Frontal cortex (tissue), 4 donors: ENCODE measurements at places on chromosomes 16 and 17. TPM values are rescaled to one million over a fixed set of nuclear protein-coding genes. Genes with fewer than 3 reads are reported as not detected.

RHBDF1 gene
- total RNA-seq: 1.6 TPM

- DNase-seq: peak; percentile 85
Observed at GRCh38 chr17:794876-795275, 12.7 kb downstream of the MRM3 start.

CFAP20 gene
- 93.8 TPM for total RNA-seq

- no peak for DNase-seq
Observed at GRCh38 chr16:19583665-19584300, 28.3 kb downstream of the VPS35L start.

TNFRSF13B gene
- not detected for total RNA-seq

PRR15L gene
- not detected for total RNA-seq

- no peak for DNase-seq
Observed at GRCh38 chr16:1874854-1875253, 2.9 kb upstream of the MEIOB start.

GRCh38 chr17:15236281-15237105 is 28.6 kb downstream of the PMP22 start:
- no peak for DNase-seq

DNA sequence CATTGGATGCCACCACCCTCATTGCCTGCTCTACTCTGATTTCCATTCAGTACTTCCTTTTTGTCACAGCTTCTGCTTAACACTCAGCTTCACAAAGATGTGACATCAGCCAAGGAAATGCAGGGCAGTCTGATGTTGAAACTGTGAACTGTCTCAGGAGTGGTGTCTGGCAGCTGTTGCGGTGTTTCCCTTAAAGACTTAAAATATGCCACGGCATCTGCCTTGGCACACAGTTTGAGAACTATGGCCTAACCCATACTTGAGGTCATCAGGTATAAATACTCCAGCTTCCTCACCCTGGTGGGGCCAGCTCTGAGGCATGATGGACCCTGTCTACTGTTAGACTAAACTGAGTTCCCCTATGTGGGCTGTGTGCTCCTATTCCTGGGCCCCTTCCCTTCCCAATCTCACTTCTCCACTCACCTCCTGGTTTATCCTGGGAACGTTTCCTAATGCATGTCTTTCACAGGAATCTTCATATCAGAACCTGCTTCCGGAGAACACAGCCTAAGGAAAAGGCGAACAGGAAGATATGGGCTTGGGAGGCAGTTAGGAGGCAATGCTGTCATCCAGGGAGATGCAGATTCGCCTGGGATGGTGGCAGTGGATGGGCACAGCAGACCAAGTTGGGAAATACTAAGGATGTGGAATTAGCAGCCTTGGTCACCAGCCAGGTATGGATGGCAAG is 96.5 kb downstream of the WSCD1 start:
- DNase-seq: no peak

KRT25 gene
- not detected for total RNA-seq

CNTNAP4 gene
- 32.6 TPM for total RNA-seq

DNA sequence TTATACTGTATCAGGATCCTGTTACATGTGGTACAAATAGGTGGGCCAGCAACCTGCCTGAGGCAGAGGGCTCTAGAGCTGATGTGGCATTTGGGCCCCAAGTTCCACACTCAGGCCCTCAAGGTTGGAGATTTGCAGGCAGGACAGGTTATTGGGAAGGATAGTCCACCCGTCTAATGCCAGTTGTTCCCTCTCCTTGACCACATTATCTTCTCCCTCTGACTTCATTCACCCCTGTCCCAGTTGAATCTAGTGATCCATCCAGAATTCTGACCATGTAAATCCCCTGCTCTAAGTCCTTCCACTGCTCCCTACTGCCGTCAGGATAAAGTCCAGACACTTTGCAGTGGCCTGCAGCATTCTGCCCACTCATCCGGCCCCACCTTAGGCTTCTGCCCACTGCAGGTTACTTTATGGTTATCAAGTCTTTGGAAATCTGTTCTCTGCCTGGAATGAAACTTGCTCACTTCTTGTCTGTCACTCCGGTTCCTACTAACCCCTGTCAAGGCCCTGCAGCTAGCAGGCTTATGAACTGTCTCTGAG is 1.9 kb upstream of the NFATC3 start:
- no peak for DNase-seq

DNA sequence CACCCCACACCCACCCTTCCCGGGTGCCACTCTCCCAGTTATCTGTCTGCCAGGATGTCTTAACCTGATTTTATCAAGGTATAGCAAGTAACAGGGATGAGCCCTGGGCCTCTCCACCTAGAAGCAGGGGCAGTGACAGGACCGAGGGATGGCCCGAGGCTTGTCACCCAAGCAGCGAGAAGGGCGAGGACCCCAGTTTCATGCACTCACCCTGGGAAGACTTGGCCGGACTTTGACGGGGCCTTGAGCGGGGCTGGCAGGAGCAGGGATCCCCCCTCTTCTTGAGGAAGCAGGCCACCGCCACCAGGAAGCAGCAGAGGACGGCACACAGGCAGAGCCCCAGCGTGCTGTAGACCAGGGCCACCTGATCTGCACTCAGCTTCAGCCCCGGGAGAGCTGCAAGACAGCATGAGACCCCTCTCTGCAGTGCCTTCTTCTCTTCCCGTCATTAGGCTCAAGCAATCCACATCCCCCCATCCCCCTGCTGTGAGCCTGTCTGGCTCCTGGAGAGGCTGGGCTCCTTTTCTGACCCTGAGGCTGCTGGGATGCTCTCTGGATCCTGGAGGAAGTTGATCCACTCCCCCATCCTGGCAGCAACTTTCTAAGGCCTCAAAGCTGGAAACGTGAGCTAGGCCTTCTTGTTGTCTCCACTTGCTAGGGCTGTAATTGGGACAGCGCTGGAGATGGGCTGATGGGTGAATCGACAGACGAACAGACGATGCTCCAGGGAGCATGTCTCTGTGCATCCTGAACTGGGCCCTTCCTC is 31.6 kb downstream of the TNFRSF13B start:
- no peak for DNase-seq

GRCh38 chr16:59470556-59470955 is 736.4 kb upstream of the GOT2 start:
- DNase-seq: no peak

- DNase-seq: no peak
Observed at GRCh38 chr16:12271006-12271405, 294.5 kb downstream of the SNX29 start.

C17orf58 gene
- total RNA-seq: 38.3 TPM

TBC1D3I gene
- total RNA-seq: under 0.01 TPM

DNA sequence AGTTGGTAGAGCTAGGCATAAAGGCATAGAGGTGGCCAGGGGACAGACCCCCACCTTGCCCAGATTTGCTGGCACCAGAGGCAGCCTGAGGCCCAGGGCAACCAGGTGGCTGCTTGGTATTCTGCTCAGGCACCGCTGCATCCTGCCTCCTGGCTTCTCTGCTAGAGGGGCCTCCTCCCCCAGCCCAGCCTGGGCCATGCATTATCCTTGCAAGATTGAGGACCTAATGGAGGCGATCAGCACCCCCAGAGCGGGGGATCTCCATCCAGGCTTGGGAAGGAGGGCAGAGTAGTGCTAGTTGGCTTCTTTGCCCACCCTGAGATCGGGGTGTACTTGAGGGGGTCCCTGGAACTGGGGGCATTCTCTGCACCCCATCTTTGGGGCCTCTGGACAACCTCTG is 23.8 kb downstream of the CDK5RAP3 start:
- DNase-seq: no peak

TAC4 gene
- not detected for total RNA-seq

GRCh38 chr17:19651451-19652238 is 3.1 kb downstream of the ALDH3A2 start:
- no peak for DNase-seq

DNA sequence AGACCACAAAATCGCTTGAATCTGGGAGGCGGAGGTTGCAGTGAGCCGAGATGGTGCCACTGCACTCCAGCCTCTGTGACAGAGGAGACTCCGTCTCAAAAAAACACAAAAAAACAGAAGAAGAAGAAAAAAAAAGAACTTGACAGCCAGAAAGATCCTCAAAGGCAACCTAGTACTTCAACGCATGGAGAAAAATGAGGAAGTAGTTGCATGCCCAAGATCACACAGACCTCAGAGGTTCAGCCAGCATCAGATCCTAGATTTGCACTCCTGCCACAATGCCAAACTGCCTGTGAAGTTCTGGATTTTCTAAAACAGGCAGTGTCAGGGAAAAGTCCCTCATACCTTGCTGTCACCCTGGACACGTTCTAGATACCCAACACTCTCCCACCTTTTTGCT is 1.5 kb downstream of the ATPAF2 start:
- DNase-seq: no peak

DNA sequence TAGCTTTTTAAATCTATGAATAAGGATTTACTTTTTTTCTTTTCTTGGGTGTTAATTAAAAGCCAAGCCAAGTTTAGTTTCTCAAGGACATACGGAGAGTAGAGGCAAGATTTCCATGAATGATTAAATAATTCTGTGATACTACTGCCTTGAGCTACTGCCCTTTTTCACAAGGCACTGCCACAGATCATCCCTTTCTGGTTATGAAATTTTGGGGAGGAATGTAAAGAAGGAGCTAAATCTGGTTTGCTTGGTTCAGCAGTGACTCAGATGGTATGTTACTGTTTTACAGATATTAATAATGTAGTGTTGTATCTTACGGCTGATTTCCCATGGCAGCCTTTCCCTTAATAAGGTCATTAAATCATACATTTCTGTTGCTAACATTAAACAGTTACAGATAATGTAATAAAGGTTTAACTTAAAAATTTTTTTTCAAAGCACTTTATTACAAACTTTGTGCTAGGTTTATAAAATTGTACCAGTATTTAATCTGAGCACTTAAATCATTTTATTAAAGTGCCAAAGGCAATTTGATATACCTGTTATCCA is 2.6 kb downstream of the WSB1 start:
- DNase-seq: no peak

GRCh38 chr17:73822371-73822770 is 178.1 kb upstream of the SDK2 start:
- DNase-seq: no peak

GRCh38 chr17:20280851-20281250 is 186.5 kb downstream of the LGALS9B start:
- DNase-seq: no peak

DNA sequence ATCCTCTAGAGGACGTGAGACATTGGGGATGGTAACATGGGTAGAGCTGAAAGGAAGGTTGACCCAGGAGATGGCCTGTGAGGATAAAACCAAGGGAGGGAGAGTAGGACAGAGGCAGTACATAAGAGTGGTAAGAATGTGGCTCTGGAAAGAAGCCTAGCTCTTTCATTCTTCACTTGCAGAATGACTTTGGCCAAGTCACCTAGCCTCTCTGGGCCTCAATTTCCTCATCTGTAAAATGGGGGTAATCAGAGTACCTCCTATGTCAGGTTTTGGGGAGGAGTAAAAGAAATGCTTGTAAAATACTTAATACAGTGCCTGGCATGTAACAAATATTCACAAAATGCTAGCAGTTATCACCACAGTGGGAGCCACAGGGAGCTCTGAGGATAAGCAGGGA is 6.9 kb downstream of the KDM6B start:
- no peak for DNase-seq

- DNase-seq: no peak
Observed at GRCh38 chr17:81331527-81332043, 36.5 kb upstream of the SLC38A10 start.

- no peak for DNase-seq
Observed at GRCh38 chr16:6641091-6641490, 691.6 kb upstream of the RBFOX1 start.

DNA sequence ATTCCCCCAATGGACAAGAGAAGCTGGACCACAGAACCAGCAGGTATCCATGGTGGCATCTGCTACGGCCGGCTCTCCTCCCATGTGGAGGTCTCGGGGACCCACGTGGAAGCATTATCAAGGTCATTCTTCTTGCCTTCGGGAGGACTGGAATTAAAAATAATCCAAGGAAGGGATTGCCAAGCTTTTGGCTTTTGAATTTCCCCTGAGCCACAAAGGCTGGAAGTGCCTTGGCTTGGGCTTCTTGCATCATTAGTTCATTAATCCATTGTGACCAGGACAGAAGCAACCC is 16.1 kb downstream of the NAGPA start:
- DNase-seq: no peak

ZPBP2 gene
- total RNA-seq: not detected
